ENCODE measurements at places on chromosomes 13 and 19.
A peak's percentile ranks its signal among the peaks of the same experiment; 100 is the strongest.

- no peak for DNase-seq
These were observed 36.1 kb upstream of the EIF3G start for GRCh38 chr19:10155839-10156238.

DNA sequence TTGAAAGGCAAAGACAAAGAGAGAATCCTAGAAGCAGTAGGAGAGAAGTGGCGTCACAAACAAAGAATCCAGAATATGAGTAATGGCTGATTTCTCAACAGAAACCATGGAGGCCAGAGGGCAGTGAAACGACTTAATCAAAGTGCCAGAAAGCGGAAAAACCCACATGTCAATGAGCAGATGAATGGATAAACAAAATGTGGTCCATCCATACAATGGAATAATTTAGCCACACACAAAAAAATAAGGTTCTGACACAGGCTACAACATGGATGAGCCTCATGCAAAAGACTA is 52.2 kb upstream of the RANBP3 start:
- no peak for DNase-seq

DNA sequence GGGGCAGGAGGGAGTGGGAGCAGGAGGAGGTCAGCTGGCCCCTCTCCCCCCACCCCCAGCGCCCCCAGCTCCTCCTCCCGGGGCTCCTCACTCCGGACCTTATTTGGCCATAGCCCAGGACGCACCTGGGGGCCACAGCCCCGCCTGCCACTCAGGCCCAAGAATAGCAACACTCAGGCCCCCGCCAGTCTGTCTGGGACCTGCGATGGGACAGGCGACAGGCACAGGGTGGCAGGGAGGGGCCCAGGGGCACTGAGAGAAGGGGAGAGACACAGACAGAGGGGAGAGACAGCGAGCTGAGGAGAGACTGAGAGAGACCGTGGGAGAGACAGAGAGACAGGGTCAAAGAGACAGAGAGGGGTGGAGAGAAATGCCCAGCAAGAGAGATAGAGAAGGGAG is 10.2 kb downstream of the JOSD2 start:
- no peak for DNase-seq

GRCh38 chr13:19581675-19582074 is 20.3 kb upstream of the TPTE2 start:
- no peak for DNase-seq

- DNase-seq = peak; percentile 45
These were observed 8.1 kb upstream of the SEMA6B start for GRCh38 chr19:4567584-4568071.

DNA sequence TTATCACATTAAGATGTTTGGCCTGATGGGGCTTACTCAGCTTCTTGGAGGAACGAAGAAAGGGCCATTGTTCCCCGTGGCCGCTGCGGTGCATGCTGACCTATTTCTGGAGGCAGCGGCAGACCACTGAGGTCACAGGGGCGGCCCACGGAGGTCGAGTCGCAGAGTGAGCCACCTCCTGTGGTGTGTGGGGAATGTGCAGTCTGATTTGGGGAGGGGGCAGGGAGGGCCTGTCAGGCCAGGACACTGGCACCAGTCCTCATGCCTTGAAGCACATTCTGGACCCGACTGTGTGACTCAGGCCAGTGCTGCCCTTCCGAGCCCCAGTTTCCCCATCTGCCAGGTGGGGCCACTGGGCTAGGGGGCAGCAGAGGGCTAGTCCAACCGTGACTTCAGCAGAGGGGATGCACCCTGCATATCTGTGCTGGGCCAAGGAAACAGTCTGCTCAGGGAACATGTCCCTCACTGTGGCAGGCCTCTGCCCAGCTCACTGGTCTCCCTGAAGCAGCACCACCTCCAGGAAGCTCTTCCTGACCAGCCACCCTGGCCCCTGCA is 6.3 kb downstream of the SLC7A10 start:
- no peak for DNase-seq
